ENCODE measurements at places on chromosomes 2 and 18.

DNA sequence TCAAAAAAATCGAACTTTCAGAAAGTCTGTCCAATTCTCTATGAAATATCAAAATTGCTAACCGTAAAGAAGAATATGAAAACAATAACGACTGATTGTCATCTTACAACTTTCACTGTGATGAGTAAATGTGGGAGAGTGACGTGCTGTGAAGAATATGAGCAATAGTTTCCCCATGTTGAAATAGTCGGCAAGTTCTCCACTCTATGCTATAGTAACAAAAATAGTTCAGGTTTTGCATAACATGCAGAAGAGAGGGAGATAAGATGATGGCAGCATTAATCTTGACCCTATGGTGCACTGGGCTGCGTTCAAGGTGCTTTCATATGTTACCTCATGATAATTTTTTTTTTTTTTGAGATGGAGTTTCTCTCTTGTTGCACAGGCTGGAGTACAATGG lies 196.8 kb upstream of the CYRIA start:
- no peak for DNase-seq

- DNase-seq = peak; percentile 91
Observed at GRCh38 chr2:229852565-229852964, 69.2 kb downstream of the TRIP12 start.

GRCh38 chr2:69203166-69203985 lies 183.7 kb downstream of the GFPT1 start:
- DNase-seq = no peak

DNA sequence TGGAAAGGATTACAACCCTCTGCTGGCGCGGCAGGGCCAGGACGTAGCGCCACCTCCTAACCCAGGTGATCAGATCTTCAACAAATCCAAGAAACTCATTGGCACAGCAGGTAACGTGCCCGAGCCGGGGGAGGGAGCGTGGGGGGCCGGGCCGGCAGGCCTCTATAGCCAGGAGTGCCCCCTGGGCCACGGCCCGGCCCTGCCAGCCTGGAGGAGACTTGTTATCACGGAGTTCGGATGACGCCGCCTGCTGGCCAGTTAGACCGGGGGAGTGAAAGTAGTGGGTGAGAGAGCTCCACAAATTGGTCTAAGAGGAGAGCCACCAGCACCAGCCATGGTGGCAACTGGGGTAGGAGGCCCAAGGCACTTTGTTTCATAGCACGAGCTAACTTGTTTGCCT lies 8.6 kb upstream of the TMEM214 start:
- peak; percentile 37 for DNase-seq

- DNase-seq = peak; percentile 48
Observed at GRCh38 chr2:157901325-157901724, 25.2 kb upstream of the ACVR1 start.

GRCh38 chr2:241161646-241162281 lies 11.5 kb downstream of the PPP1R7 start:
- no peak for DNase-seq

GRCh38 chr2:105691947-105692390 lies 52.7 kb upstream of the NCK2 start:
- no peak for DNase-seq

DNA sequence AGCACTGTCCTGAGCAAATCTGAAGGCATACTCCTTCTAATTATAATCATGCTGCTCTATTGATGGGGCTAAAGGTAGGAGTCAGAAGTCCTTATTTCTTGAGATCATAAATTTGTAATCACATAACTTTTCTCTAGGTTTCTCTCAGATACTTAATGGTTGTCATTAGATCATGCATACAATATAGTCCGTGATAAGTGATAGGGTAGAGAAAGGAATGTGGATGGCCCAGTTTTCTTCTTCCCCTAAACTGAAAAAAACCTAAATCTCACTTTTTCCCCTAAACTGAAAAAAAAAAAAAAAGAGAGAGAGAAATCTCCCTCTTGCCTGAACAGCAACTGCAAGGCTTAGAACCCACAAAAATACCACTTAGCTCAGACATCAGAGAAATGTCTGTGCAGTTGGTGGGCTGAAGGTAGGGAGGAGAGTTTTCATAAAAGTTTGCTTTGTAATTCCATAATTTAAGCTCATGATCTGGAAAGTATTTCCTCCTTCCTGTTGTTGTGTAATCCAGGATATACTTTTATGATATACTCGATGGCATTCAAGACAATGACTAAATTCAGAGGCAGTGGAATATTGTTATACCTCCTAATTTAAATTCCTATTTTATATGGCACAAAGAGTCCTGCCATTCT lies 79.3 kb upstream of the ITPRID2 start:
- DNase-seq = no peak

- no peak for DNase-seq
Observed at GRCh38 chr18:74271635-74272034, 20.1 kb downstream of the CYB5A start.

DNA sequence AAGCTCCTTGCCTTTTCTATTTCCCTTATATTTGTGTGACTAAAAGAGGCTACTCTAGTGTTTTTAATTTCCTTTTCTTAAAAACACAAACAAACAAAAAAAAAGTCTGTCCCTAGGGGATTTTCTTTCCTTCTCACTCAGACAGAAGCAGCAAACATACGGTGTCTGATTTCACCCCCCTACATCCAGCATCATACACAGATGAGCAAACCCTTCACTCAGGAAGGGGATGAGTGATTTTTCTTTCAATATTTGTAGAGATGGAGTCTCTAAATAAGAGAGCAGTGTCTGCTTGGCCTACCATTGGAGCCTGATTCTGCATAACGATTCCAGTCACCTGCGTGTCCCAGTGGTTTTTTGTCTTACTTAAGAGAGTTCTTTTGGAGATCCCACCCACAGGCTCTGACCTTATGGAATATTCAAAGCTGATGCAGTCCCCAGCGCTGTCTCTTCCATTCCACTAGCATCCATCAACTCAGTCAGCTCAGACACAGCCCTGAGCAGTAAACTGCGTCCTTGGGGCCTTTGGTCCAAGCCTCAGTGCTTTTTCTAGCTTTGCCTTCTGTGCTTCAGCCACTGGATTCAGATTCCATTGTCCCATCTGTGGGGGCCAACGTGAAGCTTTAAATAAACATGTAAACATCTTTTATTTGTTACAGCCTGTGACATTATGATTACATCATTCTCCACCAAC lies 52.6 kb upstream of the TPO start:
- DNase-seq = no peak

GRCh38 chr2:178069551-178069950 lies 3.0 kb downstream of the PDE11A start:
- DNase-seq = no peak

GRCh38 chr2:58862244-58862643 lies 621.1 kb upstream of the FANCL start:
- DNase-seq = no peak

- DNase-seq = no peak
Observed at GRCh38 chr2:155770516-155770915, 562.0 kb downstream of the NR4A2 start.

- peak; percentile 15 for DNase-seq
Observed at GRCh38 chr2:26850505-26850904, 2.6 kb downstream of the DPYSL5 start.

- DNase-seq = no peak
Observed at GRCh38 chr2:46096260-46096659, 200.9 kb upstream of the EPAS1 start.

DNA sequence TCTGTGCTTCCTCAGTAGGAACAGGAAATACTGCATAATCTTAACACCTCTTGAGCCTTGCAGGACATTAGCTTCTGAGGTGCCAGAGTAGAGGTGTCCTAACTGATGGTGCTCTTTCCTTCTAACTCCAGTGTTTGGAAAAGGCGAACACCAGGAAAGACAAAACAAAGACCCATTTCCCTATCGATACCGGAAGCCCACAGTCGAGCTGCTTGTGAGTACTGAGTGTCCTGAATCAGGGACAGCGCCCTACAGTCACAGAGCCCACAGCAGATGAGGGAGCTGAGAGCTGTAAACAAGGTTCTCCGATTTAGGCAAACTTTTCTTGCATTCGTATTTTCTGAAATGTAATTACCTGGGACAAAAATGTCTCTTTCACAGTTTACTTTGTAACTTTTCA lies 50.7 kb downstream of the SLC14A2 start:
- no peak for DNase-seq

DNA sequence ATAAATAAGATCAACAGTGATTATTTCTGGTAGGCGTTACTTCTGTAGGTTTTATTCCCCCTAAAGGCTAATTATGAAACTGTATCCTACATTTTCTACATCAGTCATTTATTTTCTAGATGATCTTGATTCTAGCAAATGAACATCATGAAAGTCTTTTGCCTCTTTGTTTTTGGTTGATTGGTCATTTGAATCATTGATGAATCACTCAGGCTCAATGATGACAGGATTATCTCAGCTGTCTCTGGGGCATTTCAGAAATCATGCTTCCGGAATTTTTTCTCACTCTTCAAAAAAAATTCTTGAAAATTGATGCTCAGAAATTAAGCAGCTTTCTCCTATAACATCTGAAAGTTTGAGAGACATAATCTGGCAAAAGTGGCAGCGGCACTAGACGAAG lies 298.9 kb upstream of the TCF4 start:
- DNase-seq = no peak

DNA sequence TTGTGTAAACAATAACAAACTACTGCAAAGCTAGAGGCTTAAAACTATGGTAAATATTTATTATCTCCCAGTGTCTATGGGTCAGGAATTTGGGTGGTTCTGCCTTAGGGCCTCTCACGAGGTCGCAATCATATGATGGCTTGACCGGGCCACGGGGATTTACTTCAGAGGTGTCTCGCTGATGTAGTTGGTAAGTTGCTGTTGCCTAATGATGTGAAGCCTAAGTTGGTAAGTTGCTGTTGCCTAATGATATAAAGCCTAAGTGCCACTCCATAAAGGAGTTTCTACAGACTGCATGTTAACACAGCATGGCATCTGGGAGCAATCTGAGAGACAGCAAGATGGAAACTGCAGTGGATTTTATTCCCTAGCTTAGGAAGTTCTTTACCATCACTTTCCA lies 35.8 kb downstream of the FMNL2 start:
- no peak for DNase-seq

DNA sequence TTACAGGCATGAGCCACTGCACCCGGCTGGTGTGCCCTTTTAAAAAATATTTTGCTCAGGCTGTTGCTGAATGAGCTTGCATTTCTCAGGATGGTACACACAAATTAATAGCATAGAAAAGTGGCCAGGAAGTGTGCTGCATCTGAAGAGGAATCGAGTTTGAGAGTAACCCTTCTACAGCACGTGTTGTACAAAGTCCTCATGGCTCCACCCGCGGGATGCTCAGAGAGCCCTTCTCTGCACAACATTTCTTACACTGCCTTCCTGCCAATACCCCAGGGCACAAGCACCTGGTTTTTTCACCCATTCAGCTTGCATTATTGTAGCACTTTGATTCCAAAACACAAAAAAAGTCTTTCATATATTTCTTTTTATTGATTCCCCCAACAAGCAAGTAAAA lies 90.1 kb upstream of the NEDD4L start:
- no peak for DNase-seq

GRCh38 chr2:127226132-127226519 lies 6.0 kb upstream of the CYP27C1 start:
- no peak for DNase-seq

GRCh38 chr18:13316063-13316462 lies 97.5 kb downstream of the LDLRAD4 start:
- peak; percentile 64 for DNase-seq

DNA sequence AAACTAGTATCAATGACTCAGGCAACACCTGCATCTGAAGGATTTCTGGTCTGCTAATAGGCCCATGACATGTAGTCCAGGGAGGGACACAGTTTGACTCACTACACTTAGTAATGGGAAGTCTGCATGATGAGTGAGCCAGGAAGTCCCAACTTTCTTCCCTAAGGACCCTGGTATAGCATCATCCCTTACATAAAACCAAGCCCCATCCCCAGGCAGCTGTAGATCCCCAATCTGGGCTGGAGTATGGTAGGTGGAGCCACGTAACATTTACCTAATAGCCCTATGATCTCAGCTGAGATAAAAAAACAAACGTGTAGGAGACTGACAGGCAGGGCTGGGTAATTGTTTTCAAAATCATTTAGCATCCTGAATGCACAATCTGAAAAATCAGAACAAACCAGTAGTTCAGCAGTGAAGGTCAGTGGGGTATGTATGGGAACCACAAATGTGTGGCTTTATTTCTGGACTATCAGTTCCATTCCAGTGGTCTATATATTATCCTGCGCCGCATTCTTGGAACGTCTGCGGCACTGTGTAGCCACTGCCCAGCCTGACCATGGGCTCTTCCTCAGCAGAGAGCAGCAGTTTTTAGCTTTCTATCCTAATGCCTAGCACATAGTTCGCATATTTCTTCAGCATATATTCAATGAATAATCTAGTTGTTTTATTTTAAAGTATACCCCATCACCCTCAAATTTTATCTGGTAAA lies 33.5 kb downstream of the EPB41L3 start:
- no peak for DNase-seq

DNA sequence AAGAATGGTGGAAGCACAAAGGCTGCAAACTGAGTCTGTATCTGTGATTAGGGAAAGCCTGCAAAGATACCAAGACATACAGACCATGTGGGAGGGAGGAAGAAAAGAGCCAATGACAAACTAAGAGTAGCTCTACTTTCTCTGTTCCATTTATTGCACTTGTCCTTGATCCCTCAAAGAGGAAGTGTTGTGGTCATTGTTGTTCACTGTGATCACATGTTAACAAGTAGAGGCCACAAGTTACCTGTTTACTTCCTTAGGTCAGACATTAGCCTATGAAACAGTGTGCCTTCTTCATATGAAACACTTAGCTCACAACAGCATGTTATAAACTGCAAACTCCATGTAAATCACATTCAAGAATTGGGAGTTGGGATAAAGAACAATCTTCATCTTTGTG lies 32.6 kb downstream of the MAP2 start:
- no peak for DNase-seq

DNA sequence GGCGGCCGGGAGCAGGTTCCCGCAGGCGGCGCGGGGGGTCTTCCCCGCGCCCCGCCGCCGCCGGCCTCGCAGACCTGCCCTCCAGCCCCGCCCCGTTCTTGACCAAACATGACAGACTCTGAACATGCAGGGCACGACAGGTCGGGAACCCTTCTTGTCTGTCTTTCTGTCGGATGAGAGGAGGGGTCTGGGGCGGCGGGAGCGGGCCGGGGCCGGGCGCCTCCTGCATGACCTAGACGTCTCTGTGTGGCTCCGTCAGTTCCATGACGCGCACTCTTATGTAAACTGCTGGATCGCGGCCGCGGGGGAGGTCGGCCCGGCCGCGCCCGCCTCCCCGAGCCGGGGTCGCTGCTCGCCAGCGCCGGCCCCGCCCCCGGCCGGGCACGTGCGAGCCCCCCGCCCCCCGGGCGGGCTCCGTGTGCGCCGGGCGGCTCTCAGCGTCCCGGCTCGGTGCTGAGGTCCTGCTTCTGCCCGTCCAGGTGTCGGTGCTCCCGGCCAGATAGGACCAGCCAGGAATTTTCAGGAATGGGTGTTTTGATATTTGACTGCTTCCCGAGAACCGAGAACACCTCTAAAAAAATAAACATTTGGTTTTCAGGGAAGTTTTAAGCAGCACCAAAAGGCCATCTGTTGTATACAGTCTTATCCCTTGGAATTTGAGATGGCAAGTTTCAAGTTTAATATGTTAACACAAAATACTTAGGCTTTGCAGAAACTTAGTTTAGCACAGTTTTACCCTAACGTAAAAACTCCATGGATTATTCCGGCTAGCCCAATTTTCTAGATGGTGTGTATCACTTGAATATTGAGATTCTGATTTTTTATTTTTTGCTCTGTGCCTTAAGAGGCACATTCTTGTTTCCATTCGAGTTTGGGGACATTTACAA lies 733 bp downstream of the ZC3H6 start:
- peak; percentile 94 for DNase-seq

Data from hematopoietic multipotent progenitor cell treated with erythropoietin and hydrocortisone succinate and interleukin-3 and kit ligand, for 4 days (in vitro differentiated cells).